CD4-positive, alpha-beta T cell (primary cell): ENCODE measurements at places on chromosomes 4 and X. TPM values are rescaled to one million over a fixed set of nuclear protein-coding genes. Genes with fewer than 3 reads are reported as not detected.

Gene FGFBP2
- total RNA-seq = 1.3 TPM

DNA sequence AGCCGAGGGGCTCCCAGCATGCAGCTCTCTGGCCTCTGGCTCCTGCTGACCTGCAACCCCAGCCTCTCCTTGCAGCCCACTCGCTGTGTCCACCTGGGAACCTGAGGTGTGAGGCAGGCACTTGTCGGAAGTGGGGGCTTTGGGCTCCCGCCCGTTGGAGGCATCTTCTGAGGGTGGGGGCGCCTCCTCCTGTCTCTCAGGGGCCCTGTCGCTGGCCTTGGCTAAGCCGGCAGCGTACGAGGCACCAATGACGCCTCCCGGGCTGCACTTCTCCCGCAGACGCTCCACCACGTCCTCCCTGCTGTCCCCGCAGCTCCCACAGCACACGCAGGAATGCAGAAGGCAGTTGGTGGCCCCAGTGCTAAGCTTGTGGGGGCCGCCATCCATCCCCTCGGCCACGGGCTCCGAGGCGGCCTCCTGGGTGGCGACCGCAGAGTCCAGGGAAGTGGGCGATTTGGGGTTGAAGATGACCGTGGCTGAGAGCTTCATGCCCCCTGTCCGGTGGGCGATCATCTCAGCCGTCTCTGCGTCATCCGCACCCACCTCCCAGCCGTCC is 42.5 kb upstream of the MXD4 start:
- no peak overlapping the region for H3K27ac ChIP-seq
- H3K4me3 ChIP-seq = no peak overlapping the region
- H3K27me3 ChIP-seq = no peaks in the 10 kb centered on the region

GRCh38 chr4:37188100-37188499 is 56.4 kb upstream of the NWD2 start:
- no peaks in the 10 kb centered on the region for H3K36me3 ChIP-seq
- H3K4me3 ChIP-seq = no peak overlapping the region
- no peak for DNase-seq
- no peaks in the 10 kb centered on the region for H3K27me3 ChIP-seq

GRCh38 chr4:10101671-10102473 is 14.7 kb downstream of the WDR1 start:
- H3K27me3 ChIP-seq = no peaks in the 10 kb centered on the region
- no peak overlapping the region for H3K4me3 ChIP-seq
- H3K27ac ChIP-seq = peak overlapping the region; percentile 50
- H3K4me1 ChIP-seq = peaks cover 99% of the 10 kb centered on the region
- H3K36me3 ChIP-seq = peaks cover 86% of the 10 kb centered on the region

DNA sequence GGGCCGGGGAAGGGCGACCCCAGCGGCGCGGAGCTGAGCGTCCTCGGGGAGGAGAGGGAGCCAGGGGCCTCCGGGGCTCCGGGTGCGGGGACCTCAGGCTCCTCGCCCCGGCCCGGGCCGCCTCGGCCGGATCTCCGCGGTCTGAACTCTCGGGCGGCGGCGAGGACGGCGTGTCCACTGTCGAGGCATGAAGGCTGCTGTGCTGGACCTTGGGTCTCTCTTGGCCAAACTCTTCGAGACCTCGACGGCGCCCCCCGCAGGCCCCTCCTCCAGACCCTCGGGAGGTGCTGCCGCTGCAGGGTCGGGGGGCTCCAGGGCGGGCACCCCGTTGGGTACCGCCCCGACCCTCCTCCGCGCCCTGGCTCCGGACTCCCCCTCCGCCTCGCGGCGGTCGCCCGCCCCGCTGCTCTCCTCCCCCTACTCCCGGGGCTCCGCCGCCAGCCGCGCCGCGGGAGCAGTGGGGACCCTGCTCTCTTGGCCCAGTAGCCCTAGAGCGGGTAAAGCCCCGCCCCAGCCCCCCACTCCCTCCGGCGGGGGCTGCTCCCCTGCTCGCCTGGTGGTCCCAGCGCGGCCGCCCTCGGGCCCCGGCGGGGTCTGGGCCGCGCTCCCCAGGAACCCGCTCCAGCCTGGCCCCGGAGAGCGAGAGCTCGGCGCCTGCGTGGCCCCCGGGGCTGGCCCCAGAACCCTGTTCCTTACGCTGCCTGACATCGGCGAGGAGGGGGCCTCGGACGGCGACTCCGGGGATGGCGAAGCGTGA is 564 bp downstream of the FAM149A start:
- H3K36me3 ChIP-seq = no peaks in the 10 kb centered on the region
- H3K27me3 ChIP-seq = peaks cover 48% of the 10 kb centered on the region
- no peak for DNase-seq

GRCh38 chrX:126338916-126339315 is 172.8 kb upstream of the DCAF12L2 start:
- H3K27me3 ChIP-seq = no peaks in the 10 kb centered on the region
- no peaks in the 10 kb centered on the region for H3K36me3 ChIP-seq
- no peak for DNase-seq
- no peaks in the 10 kb centered on the region for H3K4me1 ChIP-seq

- no peaks in the 10 kb centered on the region for H3K36me3 ChIP-seq
- no peaks in the 10 kb centered on the region for H3K27me3 ChIP-seq
- no peak overlapping the region for H3K4me3 ChIP-seq
- H3K27ac ChIP-seq = no peak overlapping the region
These were observed 55.5 kb upstream of the PROM1 start for GRCh38 chr4:16139066-16139945.

DNA sequence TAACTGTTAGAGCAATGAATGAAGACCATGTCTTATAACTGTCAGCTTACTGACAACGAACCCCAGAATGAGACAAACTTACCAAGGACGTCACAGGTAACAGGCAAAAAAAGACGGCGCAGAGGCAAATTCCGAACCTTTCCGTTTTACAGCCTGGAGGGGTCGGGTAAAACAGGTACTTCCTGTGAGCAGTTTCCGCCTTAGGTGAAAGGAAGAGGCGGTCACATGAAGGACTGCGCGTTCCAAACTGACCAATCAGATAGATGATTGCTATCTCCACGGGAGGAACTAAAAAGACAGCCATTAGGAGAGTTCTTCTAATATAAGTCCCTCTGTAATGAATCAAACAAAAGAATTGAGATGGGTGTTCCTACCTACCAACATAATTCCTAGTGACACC is at the start of gene COX7B2:
COX7B2 (minus strand) TSS at position 168 of the 400 bp plus-strand sequence. CDS start 174,053 bp downstream, outside the sequence.
- H3K36me3 ChIP-seq = no peaks in the 10 kb centered on the region
- H3K27me3 ChIP-seq = no peaks in the 10 kb centered on the region
- H3K4me1 ChIP-seq = no peaks in the 10 kb centered on the region
- no peak within 1 kb of the TSS for H3K27ac ChIP-seq
- no peak for DNase-seq

Gene MAGEA4
- total RNA-seq = not detected

- no peaks in the 10 kb centered on the region for H3K36me3 ChIP-seq
- H3K4me3 ChIP-seq = peak overlapping the region; percentile 60
- DNase-seq = no peak
- H3K27ac ChIP-seq = peak overlapping the region; percentile 89
- peaks cover 51% of the 10 kb centered on the region for H3K4me1 ChIP-seq
- no peaks in the 10 kb centered on the region for H3K27me3 ChIP-seq
These were observed 616 bp downstream of the MAML3 start for GRCh38 chr4:140153419-140153717.

- H3K27me3 ChIP-seq = no peaks in the 10 kb centered on the region
- H3K4me3 ChIP-seq = peak overlapping the region; percentile 90
- H3K4me1 ChIP-seq = peaks cover 17% of the 10 kb centered on the region
- DNase-seq = no peak
- H3K36me3 ChIP-seq = no peaks in the 10 kb centered on the region
These were observed 780 bp upstream of the NKRF start for GRCh38 chrX:119607018-119607389.

- H3K27me3 ChIP-seq = no peaks in the 10 kb centered on the region
- H3K27ac ChIP-seq = no peak overlapping the region
- H3K36me3 ChIP-seq = no peaks in the 10 kb centered on the region
- H3K4me1 ChIP-seq = no peaks in the 10 kb centered on the region
These were observed 31.2 kb upstream of the ZNF280C start for GRCh38 chrX:130300010-130300282.

- H3K27me3 ChIP-seq = no peaks in the 10 kb centered on the region
- H3K27ac ChIP-seq = peak overlapping the region; percentile 52
- H3K4me3 ChIP-seq = no peak overlapping the region
- no peaks in the 10 kb centered on the region for H3K36me3 ChIP-seq
- no peak for DNase-seq
These were observed 20.5 kb downstream of the GAB3 start for GRCh38 chrX:154730253-154730891.

DNA sequence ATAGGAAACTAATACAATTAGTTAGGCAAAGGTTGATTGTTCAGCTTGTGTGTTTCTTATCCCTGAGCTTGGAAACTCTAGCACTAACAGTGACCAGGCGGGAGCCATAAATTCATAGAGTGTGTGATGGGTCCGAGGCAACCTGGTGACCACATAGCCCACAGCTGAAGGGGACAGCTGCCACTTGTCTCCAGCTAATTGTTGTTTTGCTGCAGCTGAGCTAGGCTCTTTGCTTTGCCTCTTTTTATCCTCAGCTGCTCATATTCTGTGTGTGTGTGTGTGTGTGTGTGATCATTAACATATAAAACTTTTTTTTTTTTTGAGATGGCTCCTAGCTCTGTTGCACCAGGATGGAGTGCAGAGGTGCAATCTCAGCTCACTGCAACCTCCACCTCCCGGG is 53.2 kb downstream of the DOCK11 start:
- no peak for DNase-seq
- peaks cover 77% of the 10 kb centered on the region for H3K36me3 ChIP-seq
- no peak overlapping the region for H3K4me3 ChIP-seq
- peaks cover 4% of the 10 kb centered on the region for H3K4me1 ChIP-seq

DNA sequence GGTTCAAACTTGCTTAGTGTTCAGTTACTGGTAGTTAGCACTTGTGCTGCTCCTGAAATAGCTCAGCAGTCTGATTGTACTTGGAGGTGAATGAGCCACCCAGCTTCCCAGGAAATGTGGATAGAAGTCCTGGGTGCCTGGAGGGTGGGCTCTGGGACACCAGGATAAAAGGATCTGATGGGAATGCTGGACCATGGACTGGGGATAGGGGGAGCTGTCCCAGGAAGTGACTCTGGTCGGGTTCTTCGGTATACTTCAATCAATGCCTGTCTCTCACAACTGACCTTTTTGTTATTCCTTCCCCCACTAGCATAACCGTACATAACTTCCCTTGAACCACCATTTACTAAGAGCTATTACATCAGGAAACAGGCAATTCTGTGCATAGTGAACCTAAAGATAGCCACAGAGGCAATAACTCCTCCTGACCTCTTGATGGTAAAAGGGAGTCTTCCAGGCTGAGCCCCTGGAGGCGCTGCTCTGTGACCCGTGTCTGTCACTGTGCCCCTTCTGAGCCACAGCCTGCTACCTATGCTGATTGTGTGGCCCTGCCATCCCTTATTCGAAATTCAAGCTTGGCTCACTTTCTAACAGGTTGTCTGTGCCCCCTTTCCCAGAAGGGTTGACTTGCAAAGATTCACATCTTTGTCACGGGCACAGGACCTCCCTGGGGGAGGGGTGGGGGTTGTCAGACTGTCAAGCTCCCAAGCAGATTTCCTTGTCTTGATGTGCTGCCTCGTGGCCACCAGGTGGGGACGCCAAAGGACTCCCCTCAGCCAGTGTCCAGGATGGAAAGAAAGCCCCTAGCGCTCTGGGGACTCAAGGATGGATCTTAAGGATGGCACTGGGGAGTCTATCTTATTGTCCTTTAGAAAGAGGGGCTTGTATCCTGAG is 24.5 kb upstream of the WDR1 start:
- H3K36me3 ChIP-seq = no peaks in the 10 kb centered on the region
- no peak for DNase-seq
- H3K27ac ChIP-seq = no peak overlapping the region
- H3K4me1 ChIP-seq = no peaks in the 10 kb centered on the region

Gene TENM3
- total RNA-seq = not detected

Gene SNCA
- not detected for total RNA-seq

- no peak overlapping the region for H3K27ac ChIP-seq
- DNase-seq = no peak
- H3K27me3 ChIP-seq = no peaks in the 10 kb centered on the region
- H3K4me1 ChIP-seq = no peaks in the 10 kb centered on the region
These were observed 913.9 kb downstream of the FSTL5 start for GRCh38 chr4:161249779-161250440.

DNA sequence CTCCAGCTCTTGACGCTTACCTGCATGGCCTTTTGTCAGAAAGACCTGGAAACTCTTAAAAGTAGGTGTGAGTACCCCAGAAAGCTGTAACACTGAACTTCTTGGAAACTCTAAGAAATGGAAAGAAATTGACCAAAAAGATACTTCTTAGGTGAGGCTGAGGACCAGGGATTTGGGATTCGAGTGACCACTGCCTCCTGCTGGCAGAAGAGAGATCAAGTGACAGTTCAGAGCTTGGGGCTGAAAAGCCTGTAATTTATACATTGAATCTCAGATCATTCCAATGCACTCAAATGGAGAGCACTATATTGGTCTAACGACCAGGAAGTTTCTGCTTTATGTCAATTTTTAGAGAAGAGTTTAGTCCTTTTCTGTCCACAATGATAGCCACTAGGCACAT is 204.6 kb downstream of the PDGFRA start:
- no peak overlapping the region for H3K4me3 ChIP-seq
- H3K27ac ChIP-seq = no peak overlapping the region
- H3K27me3 ChIP-seq = peaks cover 5% of the 10 kb centered on the region
- H3K36me3 ChIP-seq = no peaks in the 10 kb centered on the region

DNA sequence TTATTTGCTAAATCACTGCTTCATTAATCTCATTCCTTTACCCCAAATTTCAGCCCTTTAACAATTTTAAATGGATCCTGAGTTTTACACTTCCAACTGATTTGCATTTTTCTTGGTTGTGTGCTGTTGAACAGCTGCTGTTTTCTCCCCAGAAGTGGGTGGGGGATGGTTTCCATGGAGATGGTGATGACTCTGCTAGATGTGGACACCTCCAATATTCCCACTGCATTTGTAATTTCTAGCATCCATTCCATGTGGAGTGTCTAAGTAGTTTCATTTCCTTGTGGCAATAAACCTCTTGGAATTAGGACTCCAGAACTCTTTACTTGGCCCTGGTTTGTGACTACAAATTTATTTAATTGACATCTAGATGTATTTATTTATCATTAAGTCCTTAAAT is 330.4 kb downstream of the GBA3 start:
- no peaks in the 10 kb centered on the region for H3K36me3 ChIP-seq
- H3K27me3 ChIP-seq = no peaks in the 10 kb centered on the region
- H3K4me1 ChIP-seq = no peaks in the 10 kb centered on the region
- no peak overlapping the region for H3K27ac ChIP-seq

GRCh38 chr4:16687011-16687410 is 211.4 kb downstream of the LDB2 start:
- no peak overlapping the region for H3K27ac ChIP-seq
- DNase-seq = no peak
- no peak overlapping the region for H3K4me3 ChIP-seq
- no peaks in the 10 kb centered on the region for H3K36me3 ChIP-seq
- H3K27me3 ChIP-seq = no peaks in the 10 kb centered on the region
- no peaks in the 10 kb centered on the region for H3K4me1 ChIP-seq

- H3K27me3 ChIP-seq = no peaks in the 10 kb centered on the region
- no peak overlapping the region for H3K27ac ChIP-seq
- no peaks in the 10 kb centered on the region for H3K4me1 ChIP-seq
- H3K36me3 ChIP-seq = no peaks in the 10 kb centered on the region
These were observed 95.5 kb downstream of the NSUN7 start for GRCh38 chr4:40845154-40845835.

DNA sequence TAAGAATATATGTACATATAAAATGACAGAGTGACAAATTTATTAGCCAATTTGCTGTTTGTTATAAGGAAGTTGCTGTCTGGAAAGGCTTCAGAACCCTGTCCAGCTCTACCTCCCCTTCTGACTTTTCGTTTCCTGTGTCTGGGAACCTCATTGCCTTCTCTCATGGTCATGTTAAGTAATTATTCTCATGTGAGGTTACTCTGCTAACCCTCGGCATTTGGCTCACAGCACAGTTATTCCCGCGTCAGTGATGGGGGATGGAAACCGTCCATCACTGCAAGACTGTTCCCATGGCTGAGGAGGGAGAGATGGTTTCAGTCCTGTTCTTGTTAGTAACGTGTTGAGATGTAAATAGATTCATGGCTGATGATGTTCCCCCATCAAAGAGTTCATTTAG is 11.9 kb downstream of the EDNRA start:
- DNase-seq = no peak
- no peak overlapping the region for H3K27ac ChIP-seq
- no peaks in the 10 kb centered on the region for H3K27me3 ChIP-seq
- H3K4me3 ChIP-seq = no peak overlapping the region
- H3K36me3 ChIP-seq = no peaks in the 10 kb centered on the region
- no peaks in the 10 kb centered on the region for H3K4me1 ChIP-seq
